ENCODE measurements at places on chromosomes 5 and 9. TPM values are rescaled to one million over a fixed set of nuclear protein-coding genes. Genes with fewer than 3 reads are reported as not detected.

- no peak for DNase-seq
Observed at GRCh38 chr5:109199289-109199688, 210.5 kb downstream of the PJA2 start.

GRCh38 chr9:136486131-136486530 lies 3.3 kb upstream of the SEC16A start:
- DNase-seq, result no peak

DNA sequence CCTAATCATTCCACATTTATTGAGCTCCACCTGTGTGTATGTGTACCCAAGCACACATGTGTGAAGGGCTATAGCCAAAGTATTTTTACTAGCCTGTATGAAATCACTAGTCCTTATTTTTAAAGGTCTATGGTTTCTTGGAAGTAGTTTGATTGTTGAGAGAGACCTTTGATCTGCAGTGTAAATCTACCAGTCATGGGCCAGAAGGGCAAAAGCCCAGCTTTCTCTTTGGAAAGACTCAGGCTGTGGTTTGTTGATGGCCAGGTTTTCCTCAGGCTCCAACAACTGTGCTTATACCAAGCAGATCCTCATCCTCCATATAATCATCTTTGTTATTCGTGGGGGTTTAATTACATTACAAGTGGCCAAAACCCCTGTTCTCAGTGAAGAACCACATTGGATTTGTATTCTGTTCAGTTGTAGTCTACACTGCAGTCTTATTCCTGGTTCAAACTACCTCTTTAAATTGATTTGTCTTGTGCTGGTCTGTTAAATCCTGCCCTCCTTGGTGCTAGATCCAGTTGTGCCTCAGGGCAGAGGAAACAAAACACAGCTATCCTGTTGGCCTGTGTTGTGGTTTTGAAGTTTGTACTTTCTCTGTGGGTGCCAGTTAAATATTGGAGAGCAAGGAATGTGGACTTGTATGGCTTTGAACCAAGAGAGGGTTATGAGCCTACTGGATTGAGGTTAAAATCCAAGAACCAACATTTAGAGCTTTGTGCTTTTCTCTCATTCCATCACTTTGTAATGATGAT lies 13.3 kb downstream of the CDC26 start:
- DNase-seq, result peak; percentile 30

DNA sequence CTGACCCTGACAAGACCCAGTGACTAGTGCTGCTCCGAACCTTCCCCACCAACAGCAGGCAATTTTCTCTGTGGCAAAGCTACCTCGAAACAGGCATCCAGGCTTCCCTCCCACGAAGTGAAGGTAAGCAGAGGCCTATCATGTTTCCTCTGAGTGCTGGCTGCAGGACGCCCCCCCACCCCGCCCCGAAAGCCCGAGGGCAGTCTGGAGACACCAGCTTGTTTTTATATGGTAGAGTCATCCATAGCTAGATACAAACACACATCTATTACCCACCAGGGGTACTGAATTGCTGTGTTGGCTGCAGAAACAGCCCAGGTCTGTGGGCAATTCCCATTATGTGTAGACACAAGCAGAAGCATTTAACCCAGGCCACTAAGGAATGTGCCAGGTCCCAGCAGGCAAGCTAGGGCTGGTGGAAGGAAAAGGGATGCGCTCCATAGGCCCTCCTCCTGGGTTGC lies 40.4 kb downstream of the LIX1 start:
- no peak for DNase-seq

DNA sequence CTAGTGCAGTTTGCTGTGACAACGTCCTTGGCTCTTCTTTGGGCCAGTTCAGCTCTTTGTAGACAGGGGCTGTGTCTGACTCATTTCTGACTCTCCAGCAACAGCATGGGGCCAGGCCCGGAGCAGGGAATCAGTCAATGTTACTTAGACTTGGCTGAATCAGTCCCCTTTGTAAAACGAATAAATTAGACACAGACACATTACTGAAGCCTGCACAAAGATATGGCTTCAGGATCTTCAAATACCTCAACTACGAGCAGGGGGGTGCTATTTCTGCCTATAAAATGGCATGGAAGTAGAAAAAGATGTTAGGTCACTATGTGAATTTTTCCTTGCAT lies 204.7 kb downstream of the TTLL11 start:
- DNase-seq, result no peak

DNA sequence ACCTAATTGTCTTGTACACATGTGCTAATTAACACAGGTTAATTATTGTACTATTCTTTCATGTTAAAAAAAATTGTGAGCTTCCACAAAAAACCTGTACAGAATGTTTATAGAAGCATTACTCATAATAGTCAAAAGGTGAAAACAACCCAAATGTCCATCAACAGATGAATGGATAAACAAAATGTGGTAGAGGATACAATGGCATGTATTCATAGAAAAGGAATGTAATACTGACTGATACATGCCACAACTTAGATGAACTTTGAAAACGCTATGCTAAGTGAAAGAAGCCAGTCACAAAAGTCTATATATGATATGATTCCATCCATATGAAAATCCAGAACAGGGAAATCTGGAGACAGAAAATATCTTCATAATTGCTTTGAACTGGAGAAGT lies 25.6 kb downstream of the RRAGA start:
- DNase-seq, result no peak

- DNase-seq, result no peak
Observed at GRCh38 chr5:138528208-138528607, 14.8 kb downstream of the ETF1 start.

- no peak for DNase-seq
Observed at GRCh38 chr9:71781391-71781790, 13.1 kb upstream of the CEMIP2 start.

GRCh38 chr9:89883401-89884341 lies 278.9 kb downstream of the GADD45G start:
- DNase-seq, result no peak

- DNase-seq, result no peak
Observed at GRCh38 chr9:133716564-133717112, 21.5 kb downstream of the SARDH start.

DNA sequence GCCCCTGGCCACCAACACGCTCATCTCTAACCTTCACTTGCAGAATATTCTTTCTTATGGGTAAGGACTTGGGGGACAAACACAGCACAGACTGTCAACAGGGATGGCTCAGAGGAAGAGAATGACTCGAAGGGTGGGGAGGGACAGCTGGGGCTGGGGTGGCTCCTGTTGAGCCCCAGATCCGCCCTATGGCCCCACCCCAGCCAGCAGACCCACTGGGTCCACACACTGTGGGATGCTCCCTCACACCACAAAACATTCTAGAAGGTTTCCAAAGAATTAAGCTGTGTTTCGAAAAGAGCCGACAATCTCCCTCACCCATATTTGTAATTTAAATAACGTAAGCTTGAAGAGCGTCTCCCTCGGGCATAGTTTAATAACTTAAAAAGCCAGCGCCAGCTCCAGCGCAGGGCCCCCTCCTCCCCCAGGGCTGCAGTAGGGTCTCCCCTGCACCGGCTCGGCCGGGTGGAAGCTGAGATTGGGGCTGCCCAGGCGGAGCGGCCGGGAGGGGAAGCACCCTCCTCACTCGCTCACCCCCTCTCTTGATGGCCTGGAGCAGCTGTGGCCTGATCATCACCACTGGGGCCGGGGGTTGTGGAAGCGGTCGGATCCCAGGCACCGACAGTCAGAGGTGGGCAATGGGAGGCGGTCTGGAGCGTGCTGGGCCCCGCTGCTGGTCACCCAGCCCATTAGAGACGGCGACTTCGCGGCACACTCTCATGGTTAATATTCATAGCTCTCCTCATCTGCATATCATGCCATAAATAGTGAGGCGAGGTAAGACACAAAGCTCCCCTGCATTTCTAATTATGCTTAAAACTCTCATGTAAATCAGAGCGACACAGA lies 37.6 kb downstream of the NACC2 start:
- no peak for DNase-seq

DNA sequence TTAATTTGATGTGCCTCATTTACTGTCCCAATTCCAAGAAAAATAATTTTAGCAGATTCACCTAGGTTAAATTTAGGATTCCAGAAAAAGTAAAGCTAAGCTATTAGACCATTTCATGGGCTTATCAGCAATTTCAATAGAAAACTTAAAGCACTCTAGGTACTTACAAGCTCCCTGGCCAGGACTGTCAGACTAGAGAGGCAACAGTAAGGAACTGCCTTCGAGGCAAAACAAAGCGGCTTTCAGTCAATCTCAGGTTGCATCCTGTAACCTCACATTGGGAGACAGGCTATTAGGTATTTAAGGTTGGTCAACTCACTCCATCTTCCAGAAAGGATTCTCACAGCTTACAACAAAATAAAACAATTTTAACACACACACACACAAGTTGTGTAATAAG lies 48.7 kb upstream of the FSD1L start:
- no peak for DNase-seq

GRCh38 chr5:87411973-87412629 lies 629 bp downstream of the CCNH start:
- no peak for DNase-seq

DNA sequence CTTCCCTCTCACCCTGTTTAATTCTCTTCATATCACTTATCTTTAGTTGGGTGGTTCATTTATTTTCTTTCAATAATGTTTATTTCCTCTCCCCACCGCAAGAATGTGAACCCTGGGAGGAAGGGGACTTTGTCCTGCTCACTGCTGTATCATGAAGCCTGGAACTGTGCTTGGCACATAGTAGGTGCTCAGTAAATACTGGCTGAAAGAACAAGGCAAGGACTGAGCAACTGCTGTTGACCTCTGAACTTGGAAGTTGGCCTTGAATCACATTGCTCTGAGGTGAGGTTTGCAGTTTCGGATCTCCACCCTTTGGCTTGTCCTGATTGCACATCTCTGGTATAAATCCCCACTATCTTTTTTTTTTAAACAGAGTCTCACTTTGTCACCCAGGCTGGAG lies 22.0 kb upstream of the PTGS1 start:
- no peak for DNase-seq

DNA sequence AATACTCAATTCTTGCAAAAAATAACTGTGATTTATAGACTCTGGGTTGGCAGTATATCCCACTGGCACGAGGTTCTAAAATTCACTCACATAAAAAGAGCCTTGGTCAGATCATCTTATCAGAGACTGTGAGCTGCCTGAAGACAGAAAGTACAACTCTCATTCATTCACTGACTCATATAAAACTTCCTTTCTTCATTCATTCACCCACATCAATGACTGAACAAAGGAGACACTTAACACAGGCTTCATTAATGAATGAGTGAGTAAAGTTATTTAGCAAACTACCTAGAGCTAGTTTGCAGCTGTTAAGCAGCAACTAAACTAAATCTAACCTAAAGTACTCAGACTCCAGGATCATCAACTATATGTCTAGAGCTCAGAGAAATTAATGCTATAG lies 214.7 kb downstream of the DENND1A start:
- no peak for DNase-seq

- no peak for DNase-seq
Observed at GRCh38 chr5:76526950-76527583, 96.1 kb downstream of the F2RL2 start.

DNA sequence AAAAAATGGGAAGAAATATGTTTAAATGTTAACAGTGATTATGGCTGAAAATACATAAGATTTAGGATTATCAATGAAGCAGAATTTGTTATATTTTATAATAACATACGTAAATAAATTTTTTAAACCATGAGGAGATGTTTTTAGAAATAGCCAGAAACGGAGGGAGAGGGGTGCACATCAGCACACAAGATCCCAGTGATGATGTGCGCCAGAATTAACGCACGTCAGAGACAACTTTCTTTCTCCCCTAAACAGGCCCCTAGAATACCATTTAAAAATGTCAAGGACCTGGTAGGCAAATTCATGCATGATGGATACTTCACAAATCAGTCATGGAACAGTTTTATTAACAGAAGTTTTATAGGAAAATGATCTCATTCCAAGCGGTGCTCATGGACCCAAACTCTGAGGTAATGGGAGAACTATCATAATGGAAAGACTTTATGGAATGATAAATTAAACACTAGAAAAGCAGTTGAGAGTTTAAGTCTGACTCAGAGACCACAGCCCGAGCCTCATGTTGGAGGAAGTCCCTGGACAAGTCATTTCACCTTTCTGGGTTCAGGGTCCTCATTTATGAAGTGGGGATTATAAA lies 258.9 kb upstream of the GAS1 start:
- no peak for DNase-seq

DNA sequence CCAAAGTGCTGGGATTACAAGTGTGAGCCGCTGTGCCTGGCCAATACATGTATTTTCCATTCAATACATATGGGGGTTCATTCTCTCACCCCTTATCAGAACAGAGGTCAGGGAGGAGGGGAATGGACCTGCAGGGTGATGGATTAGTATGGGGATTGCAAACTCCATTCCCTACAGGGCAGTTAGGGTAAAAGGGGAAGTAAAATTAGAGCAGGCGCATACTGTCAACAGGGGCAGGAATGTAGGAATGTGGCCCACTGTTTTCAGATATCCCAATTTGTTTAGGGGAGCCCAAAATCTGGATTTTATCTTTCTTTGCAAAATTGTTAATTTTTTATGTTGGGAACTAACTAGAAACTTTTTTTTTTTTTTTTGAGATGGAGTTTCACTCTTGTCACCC lies 46.4 kb upstream of the SLC44A1 start:
- no peak for DNase-seq

GRCh38 chr5:141735823-141736222 lies 53.8 kb upstream of the ARAP3 start:
- no peak for DNase-seq

GRCh38 chr5:35938568-35939227 lies at the start of gene CAPSL:
CAPSL (minus strand) TSS chr5:35938622; CDS start chr5:35921120, 17,502 bp downstream.
- DNase-seq, result peak; percentile 83

DNA sequence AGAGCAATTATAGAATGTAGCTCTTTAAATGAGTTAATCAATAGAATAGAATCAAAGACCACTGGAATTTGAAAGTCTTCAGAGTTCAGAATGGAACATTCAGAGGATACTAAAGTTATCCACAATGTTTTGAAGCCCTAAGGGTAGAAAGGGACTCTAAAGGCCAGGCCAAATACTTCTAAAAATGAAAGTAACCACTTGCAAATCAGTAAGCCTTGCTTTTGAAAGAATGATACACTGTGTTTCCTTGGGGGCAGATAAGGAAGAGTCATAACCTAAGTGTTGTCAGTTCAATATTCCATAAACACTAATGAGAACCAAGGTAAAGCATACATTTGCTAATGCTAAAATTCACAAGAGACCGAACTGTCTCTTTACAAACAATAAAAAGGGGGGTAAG lies 813.5 kb downstream of the PTPRD start:
- DNase-seq, result no peak

- no peak for DNase-seq
Observed at GRCh38 chr5:138149530-138149929, 10.3 kb upstream of the NME5 start.

PPP3R2 gene
- total RNA-seq, result not detected

UGT3A1 gene
- 0.12 TPM for total RNA-seq

RAB24 gene
- total RNA-seq, result 22.4 TPM

SNX18 gene
- total RNA-seq, result 14.9 TPM

ZNF879 gene
- 2.4 TPM for total RNA-seq

PCDHGA6 gene
- 0.36 TPM for total RNA-seq

ARHGEF28 gene
- 58.2 TPM for total RNA-seq

MARCOL gene
- total RNA-seq, result not detected

SVEP1 gene
- total RNA-seq, result 0.29 TPM

GABRB2 gene
- not detected for total RNA-seq

TRIM36 gene
- total RNA-seq, result 4.8 TPM

LCN10 gene
- total RNA-seq, result not detected

SH2D3C gene
- total RNA-seq, result not detected

All from epithelial cell of proximal tubule (primary cell).